ENCODE measurements at places on chromosomes 5 and 9.

DNA sequence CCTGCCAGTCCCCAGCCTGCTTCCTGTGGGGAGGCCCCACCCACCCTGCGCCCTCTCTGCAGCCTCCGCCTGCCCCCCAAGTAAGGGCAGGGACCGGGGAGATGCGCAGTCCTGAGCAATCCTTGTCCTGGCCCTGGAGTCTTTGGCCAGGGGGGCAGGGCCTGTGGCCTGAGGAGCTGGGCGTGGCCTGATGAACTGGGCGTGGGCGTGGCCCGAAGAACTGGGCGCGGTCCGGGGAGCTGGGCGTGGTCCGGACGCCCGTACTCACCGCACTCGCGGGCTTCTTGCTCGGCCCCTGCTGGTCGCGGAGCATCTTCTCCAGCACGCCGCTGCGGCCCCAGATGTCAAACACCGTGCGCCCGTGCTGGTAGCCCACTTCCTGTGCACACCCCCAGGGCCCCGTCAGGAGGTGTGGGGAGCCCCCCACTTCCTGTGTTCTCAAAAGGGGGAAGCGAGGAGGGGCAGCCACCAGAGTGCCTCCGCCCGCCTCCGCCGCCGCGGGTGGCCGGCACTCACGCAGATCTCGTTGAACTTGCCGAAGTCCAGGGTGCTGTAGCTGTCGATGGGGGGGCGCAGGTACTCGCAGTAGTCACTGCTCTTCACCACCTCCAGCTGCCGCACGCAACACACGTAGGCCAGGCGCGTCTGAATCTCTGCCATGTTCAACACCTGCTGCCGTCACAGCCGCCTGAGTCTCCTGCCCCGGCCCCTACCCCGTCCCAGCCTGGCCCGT, 2.7 kb upstream of the NSMF start:
- no peak for DNase-seq

DNA sequence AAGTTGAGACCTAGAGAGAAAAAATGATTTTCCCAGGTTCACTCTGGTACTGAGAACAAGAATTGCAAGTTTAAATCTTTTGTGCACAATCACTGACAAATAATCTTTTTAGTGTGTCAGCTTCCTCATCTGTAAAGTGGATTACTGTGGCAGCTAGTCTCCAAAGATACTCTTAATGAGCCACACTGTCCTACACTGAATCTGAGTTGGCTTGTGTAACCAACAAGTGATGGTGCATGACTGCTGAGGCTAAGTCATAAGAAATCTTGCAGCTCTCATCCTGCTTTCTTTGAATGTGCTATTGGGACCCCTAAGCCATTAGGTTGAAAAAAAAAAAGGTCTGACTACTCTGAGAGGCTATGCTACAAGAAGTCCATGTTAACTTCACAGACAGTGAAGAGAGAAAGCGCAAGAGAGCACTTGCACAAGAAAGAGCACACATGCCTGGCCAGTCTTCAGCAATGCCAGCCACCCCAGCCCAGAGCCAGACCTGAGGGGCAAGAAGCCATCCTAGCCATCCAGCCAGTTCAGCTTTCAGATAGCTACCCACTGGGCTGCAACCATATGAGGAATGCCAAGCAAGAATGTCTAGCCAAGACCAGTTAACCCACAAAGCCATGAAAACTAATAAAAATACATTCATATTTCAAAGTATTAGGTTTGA, 419.4 kb downstream of the RAB3C start:
- DNase-seq = no peak

DNA sequence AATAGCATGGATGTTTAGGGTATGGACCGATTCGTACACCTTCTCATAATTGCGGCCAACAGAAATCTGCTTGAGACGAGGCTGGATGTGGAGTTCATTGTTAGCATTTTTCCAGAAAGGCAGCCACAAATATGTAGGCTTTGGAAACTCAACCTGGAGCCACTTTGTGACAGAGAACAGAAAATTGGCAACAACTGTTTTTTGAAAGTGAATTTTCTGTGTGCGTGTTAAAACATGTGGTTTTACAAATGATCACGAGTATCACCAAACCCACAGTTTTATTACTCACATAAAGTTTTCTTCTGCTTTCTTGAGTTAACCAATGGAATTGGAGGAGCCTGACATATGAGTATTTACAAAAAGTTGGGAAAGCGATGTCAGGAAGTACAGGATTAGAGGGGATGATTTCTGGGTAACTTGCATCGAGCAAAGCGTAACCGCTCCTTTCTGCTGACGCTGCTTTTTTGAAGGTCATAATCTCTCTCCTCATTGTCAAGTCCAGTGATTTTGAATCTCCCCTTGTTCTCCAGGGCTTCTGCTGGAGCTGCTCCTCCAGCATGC, 138.5 kb upstream of the TAF11L2 start:
- peak; percentile 93 for DNase-seq

GRCh38 chr5:107451028-107451427, 219.7 kb downstream of the EFNA5 start:
- no peak for DNase-seq
